Right renal cortex interstitium (tissue), 3 donors: ENCODE measurements at places on chromosomes 16 and 17. TPM values are rescaled to one million over a fixed set of nuclear protein-coding genes. Genes with fewer than 3 reads are reported as not detected.

Gene OR2C1
- 0.85 TPM for polyA plus RNA-seq

Gene FNDC8
- 0.10 TPM for polyA plus RNA-seq

Gene CTRB2
- polyA plus RNA-seq, result not detected

Gene FBXL19
- polyA plus RNA-seq, result 16.1 TPM

Gene CLDN6
- 31.0 TPM for polyA plus RNA-seq

DNA sequence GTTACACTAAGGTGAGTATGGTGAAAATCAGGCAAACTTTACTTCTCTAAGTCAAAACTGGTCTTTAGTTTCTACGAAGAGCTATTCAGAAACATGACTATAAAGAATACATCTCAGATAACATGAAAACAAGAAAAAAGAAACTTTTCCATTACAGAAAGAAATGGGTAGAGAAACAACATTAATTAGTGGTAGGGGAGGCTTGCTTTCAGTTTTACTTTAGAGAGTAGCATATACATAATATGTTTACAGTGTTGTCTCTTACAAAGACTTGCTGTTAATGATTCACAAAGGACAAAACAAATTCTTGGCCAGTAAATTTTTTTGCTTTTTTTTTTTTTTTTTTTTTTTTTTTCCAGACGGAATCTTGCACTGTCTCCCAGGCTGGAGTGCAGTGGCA, 34.2 kb downstream of the CRLF3 start:
- DNase-seq, result no peak

DNA sequence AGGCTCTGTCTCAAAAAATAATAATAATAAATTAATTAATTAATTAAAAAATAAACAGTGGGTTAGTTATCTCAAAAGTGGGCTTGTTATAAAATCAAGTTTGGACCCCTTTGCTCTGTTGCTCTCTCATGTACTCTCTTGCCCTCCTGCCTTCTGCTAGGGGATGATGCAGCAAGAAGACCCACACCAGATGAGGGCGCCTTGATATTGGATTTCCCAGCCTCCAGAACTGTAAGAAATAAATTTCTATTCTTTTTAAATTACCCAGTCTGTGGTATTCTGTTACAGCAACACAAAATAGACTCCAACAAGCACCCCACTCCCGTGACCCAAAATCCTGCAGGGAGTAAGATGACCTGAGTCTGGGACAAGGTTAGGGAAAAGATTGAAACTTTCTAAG, 2.1 kb upstream of the ZNF652 start:
- DNase-seq, result no peak

DNA sequence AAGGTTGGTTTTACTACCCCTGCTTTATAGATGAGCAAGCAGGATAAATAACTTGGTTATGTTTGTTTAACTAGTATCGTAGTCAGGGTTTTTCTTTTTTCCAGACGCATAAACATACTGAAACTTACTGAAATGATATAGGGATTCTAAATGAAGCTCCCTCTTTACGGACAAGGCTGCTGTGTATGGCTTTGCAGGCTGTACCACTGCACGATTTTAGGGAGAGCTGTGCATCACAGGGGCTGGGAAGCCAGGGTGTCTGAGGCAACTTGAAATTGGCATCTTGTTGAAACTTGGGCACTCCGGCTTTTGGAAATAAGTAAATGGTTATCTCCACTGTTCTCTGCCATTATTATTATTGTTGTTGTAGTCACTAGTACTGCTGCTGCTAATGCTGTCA, 218.1 kb upstream of the CDH8 start:
- no peak for DNase-seq

DNA sequence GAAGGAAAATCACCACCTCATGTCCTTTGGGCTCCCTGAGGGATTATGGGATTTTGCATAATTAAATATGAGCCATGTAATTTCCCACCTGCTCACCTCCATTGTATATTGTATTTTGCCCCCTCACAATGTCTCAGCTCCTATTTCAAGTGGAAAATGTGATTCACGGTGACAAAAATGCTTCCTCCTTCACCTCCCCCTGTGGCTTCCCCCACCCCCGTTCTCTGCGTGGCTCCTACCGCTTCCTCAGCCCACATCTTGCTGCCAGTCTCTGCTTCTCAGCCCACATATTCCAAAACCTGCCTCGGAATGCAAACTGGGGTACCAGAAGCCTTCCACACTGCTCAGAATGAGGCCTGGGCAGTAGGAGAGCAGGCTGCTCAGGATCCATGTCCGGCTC, 394.5 kb upstream of the C16orf82 start:
- DNase-seq, result no peak

- DNase-seq, result no peak
Observed at GRCh38 chr16:68289202-68289601, 21.5 kb downstream of the SLC7A6OS start.

DNA sequence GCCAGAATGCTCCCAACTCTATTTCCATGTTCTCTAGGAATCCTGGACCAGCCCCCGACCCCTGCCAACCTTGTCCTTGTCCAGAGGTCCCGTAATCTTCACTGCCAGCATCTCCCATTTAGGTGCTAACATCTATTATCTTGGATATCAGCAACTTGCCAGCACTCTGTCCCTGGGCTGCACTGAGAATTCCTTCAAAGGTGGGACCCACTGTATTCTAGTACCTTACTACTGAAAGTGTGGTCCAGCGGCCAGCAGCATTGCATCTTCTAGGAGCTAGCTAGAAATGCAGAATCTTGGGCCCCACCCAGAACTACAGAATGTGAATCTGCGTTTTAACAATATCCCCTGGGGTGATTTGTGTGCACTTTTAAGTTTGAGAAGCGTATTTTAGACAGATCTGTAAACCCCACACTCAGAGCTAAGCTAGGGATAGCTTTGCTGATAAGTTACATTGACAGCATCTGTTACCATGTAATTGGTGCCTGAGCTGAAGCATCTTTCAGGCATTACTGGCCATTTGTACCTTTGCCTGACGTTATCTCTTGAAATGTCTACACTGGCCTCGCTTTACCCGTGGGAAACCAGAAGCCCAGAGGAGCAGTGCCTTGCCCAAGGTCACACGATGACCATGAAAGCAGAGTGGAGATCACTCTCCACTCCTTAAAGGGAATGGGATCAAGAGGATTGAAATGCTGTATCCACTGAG, 8.3 kb downstream of the ABAT start:
- no peak for DNase-seq

GRCh38 chr16:1414532-1415260, at the start of gene UNKL:
UNKL (minus strand) TSS chr16:1414704; CDS start chr16:1414691, 13 bp downstream.
- no peak for DNase-seq

DNA sequence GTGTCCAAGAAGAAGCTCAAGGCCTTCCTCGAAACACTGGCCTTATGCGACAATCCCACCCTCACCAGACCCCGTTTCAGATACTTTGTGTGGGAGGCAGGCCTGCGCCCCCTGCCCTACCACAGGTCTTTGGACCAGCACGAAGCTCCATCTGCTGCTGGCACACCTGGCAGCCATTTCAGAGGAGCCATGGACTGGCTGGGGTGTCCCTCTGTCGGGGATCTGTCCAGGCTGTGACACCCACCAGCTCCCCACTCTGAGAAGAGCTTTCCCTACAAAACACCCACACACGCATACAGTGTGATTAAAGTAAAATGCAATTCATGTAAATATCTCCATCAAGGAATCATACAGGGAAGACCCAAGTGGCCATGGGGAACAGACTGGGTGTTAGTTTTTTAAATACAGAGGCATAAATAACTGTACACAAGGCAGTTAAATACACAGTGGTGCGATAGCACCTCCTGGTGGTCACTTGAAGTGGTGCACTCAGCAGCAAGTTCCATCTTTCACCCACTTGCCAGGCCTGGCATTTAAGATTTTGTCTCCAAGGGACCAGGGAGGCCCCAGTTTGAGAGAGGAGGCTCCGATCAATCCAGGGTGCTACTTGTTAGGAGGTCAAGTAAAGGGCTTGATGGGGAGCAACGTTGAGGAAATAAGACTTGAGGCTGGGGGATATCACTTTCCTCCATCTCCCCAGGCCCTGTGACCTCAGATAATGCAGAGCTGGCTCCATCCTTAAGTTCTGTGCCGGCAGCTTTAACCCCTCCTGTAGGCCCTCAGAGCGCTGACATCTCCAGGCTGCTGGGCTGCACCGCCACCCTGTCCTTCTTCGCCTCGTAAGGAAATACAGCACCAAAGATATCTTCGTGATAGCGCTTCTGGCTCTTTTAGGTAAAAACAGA, 43.6 kb downstream of the NOS2 start:
- DNase-seq, result no peak

GRCh38 chr17:81084680-81085419, 49.9 kb downstream of the BAIAP2 start:
- no peak for DNase-seq

- DNase-seq, result peak; percentile 25
Observed at GRCh38 chr16:81940781-81941560, 70.3 kb downstream of the SDR42E1 start.

DNA sequence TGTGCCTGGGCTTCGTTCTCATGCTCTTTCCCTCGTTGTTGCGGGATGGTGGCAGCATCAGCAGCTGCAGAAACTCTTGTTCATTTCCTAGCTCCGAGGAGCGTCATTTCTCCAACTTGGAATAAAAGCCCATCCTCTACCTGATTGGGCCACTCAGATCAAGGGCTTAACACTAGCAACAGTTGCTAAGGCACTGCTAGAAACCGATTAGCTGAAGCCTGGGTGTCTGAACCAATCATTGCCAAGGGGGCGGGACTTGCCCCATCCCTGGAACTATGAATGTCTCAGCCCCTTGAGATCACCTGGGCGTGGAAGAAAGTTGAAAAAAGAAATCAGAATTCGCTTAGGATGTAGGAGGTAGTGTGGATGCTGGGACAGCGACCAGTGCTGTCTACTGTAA, 145.3 kb downstream of the FOXL1 start:
- no peak for DNase-seq

GRCh38 chr17:53628011-53628410, 194.7 kb upstream of the KIF2B start:
- DNase-seq, result no peak

GRCh38 chr17:57340160-57340981, 84.0 kb downstream of the MSI2 start:
- no peak for DNase-seq

DNA sequence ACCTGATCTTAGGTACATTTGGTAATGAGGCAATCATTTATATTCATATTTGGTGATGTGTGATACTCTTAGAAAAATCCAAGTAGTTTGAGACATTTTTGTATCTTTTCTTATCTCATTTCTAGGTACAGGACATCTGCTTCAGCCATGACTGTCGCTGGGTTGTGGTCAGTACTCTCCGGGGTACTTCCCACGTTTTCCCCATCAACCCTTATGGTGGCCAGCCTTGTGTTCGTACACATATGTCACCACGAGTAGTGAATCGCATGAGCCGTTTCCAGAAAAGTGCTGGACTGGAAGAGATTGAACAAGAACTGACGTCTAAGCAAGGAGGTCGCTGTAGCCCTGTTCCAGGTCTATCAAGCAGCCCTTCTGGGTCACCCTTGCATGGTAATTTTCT, 312.2 kb downstream of the BCAS3 start:
- no peak for DNase-seq

GRCh38 chr16:49600976-49601375, 227.4 kb downstream of the C16orf78 start:
- no peak for DNase-seq

- DNase-seq, result no peak
Observed at GRCh38 chr17:79461041-79461440, 149.8 kb downstream of the RBFOX3 start.

DNA sequence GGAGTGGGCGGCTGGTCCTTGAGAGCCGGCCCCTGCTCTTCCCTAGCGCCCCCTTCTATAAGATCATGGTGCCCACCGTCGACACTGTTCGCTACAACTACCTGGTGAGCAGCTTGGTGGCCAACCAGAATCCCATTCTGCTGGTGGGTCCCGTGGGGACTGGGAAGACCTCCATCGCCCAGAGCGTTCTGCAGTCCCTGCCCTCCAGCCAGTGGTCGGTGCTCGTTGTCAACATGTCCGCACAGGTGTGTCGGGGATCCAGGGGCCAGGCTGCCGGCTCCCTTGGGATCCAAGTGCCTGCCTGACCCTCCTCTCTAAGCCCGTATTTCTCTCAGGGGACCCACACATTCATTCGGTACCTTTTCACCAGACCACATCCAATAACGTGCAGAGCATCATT, 41.4 kb upstream of the KDM6B start:
- DNase-seq, result no peak
